ENCODE measurements at places on chromosomes 5 and 9. TPM values are rescaled to one million over a fixed set of nuclear protein-coding genes. Genes with fewer than 3 reads are reported as not detected.

DNA sequence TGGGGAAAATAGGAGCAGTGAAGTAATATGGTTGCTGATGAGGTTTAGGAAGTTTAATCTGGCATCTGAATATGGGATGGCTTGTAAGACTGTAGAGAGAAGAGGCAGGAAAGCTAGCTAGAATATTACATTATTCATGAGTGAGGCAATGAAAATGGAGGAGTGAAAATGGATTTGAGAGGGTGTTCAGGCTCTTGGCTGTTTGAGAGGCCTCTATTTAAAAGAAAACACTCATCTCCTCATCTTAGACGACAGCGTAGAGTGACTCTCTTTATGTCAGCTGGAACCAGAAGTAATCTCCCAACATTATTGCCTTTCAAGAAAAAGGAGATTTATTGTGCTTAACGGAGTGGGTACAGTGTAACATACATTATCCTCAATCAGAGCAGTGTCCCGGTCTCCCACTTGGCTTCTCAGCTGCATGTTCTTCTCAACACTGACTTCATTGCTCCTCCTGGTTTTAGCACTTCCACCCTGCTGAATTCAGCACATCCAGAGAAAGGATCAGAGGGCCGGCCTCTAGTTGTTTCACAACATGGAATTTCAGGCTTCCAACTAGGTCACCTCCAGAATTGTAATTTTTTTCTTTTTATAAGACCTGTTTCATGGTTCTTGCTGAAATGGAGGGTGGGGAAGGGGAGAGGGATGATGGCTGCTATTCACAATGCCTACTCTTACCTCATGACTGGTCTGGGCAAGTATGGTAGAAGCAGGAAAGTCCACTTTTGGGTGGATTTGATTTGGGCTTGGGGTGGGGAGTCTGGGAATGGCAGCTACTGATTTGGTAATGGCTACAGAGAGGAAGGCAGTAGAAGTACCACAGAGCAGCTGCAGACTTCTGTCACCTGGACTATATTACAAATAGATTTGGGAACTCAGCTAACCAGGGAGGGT, 52.9 kb upstream of the KIAA1958 start:
- DNase-seq = no peak
- peaks cover 3% of the 10 kb centered on the region for H3K36me3 ChIP-seq
- no peaks in the 10 kb centered on the region for H3K4me1 ChIP-seq
- no peaks in the 10 kb centered on the region for H3K27me3 ChIP-seq
- no peak overlapping the region for H3K27ac ChIP-seq

GRCh38 chr5:130110328-130110727, 206.1 kb downstream of the CHSY3 start:
- no peaks in the 10 kb centered on the region for H3K36me3 ChIP-seq
- no peak overlapping the region for H3K27ac ChIP-seq
- H3K27me3 ChIP-seq = no peaks in the 10 kb centered on the region
- no peak overlapping the region for H3K4me3 ChIP-seq

DNA sequence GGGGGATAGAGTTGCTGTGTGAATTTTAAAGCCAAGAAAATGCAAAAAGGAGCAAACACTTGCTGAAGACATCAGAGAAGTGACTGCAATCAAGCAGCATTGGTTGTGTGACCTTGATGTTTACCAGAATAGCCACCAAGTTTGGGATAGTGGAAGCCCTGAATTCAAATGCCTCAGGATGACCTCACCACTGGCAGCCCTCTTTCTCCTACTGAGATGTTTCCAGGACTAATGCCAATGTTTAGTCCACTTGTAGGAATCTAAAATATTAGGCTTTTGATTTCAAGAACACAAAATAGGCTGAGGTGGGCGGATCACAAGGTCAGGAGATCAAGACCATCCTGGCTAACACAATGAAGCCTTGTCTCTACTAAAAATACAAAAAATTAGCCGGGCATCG, 112.2 kb upstream of the NUDT12 start:
- H3K27me3 ChIP-seq = no peaks in the 10 kb centered on the region
- H3K27ac ChIP-seq = no peak overlapping the region
- H3K36me3 ChIP-seq = no peaks in the 10 kb centered on the region
- no peak for DNase-seq
- no peak overlapping the region for H3K4me3 ChIP-seq

DNA sequence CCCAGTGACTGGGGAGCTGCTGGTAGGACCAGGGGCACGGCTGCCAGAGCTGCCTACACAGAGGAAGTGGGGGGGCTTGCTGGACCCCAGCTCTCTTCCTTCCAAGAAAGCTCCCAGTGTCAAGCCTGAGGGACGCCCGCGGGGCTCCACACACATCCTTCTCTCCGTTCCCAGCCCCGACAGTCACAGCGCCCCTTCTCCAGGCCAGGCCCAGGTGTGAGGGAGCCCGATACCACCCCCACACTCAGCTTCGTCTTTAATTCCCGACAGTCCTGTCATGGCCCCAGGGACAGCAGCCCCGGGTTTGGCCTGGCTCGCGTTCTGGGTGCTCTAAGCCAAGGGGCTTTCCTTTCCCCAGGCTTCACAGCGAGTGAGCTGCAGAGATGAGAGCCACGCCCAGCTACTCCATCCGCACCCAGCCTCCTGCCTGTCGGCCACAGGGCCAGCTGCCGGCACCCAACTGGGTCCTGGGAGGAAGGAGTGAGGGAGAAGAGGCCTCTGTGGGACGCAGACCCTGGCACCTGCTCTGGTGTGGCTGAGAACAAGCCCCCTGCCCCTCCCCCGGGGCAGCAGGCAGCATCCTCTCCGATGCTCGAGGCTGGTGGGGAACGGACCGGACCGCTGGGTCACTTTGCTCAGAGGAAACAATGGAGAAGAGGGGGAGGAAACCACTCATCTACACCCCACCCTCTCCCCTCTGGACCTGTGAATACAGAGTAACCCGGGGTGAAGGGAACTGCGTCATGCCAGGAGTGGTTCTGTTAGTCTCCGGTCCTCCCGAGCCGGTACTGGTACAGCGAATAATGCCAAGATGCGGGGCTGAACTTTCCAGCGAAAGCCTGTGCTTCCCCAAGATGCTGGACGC, 53.9 kb upstream of the PHYKPL start:
- no peak for DNase-seq
- H3K27ac ChIP-seq = no peak overlapping the region

Gene ACO1
- total RNA-seq = 3.1 TPM

Gene LRRC19
- not detected for total RNA-seq
